ENCODE measurements at places on chromosomes 3 and 15.

DNA sequence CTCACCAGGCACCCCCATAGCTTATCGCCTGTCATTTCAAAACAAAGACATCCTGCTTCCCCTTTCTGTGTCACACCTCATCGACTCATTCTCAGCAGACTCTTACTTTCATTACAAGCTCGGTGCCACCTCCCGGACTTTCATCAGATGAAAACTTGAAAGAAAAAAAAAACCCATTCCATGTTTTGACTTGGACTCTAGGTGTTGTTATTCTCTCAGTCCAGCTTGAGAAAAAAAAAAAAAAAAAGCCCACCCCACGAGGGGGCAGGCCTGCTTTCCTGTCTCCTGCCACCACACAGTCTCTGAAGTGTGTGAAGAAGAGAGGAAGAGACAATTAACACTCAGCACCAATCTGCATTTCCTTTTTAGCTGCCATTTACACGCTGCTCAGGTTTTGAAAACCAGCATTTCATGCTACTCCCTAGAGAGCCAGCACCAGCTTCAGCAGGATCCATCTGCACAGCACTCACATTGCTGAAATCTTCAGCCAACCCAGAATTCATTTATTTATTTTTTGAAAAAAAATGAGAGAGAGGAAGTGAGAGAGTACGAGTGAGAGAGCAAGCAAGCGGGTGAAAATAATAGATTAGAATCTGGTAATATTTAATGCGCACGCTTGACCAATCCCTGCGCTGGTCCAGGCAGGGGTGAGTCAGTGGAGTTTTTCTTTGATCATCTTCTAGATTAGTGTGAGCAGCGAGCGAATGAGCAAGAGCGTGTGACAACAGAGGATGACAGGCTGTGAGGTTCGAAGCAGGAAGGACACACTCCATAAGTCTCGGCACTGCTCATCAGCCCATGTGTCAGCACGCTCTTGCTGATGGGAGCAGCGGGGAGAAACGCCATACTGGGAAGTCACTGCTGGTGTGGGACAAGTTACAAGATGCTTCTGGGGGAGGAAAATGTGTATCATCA, 23.5 kb downstream of the ZNF80 start:
- no peak for DNase-seq

GRCh38 chr3:65558826-65559225, 479.9 kb downstream of the MAGI1 start:
- no peak for DNase-seq

DNA sequence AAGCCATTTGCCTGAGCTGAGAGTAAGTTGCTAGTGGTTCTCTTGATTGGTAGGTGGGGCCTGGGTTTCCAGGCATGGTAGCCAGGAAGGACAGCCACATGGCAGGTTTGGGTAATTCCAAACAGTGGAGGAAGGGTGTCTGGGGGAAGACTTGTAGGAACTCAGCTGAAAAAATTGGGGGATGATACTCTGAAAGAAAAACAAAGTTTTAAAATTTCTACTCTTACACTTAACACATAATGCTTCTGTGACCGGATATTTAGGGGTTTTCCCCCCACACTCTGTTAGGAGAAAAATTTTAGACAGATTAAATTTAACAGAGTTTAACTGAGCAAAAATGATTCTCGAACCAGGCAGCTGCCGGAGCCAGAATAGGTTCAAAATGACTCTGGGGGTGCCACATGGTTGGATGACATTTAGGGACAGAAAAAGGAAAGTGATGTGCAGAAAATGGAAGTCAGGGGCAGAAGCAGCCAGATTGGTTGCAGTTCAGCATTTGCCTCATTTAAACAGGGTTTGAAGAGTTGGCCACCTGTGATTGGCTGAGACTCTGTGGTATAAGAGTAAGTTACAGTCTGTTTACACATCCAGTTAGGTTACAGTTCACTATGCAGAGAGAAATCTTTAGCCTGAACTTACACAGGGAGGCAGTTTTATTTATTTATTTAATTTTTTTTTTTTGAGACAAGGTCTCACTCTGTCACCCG, 8.1 kb downstream of the B2M start:
- no peak for DNase-seq

DNA sequence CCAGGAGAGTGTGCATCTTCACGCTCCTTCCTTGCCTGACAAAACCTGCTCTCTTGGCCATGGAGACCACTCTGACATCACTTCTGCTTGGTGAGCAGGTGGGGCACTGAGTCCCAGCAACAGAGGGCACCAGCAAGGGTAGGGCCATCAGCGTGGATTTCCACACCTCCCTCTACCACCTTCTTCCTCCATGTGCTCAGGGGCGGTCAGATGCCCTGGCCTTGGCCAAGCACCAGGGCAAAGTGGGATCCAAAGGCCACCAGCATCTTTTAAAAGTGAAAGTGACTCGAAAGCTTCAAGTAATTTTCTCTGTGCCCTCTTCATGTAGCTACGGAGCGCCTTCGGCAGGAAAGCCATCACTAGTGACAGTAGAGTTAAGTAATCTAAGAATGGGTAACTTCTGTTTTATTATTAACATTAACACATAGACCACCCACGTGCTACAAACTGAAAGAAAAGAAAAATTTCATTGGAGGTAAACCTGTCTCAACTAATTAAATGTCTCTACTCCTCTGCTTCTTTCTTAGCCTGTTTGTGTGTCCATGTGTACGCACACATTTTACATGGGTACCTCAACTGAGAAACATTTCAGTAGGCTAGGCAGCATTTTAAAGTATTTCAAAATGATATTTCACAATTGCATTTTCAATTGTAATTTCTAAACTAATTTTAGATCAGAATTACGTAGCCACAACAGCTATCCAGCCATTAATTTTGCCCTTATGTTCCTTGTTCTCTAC, 57.9 kb downstream of the CHSY1 start:
- DNase-seq = no peak

GRCh38 chr3:11601446-11602238, 42.1 kb downstream of the VGLL4 start:
- no peak for DNase-seq

DNA sequence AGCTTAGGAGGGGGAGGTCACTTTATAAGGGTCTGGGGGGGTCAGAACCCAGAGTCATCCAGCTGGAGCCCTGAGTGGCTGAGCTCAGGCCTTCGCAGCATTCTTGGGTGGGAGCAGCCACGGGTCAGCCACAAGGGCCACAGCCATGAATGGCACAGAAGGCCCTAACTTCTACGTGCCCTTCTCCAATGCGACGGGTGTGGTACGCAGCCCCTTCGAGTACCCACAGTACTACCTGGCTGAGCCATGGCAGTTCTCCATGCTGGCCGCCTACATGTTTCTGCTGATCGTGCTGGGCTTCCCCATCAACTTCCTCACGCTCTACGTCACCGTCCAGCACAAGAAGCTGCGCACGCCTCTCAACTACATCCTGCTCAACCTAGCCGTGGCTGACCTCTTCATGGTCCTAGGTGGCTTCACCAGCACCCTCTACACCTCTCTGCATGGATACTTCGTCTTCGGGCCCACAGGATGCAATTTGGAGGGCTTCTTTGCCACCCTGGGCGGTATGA, at the start of gene RHO:
Gene RHO, plus strand, starts transcription at position 51 of the 512 bp plus-strand sequence. Its CDS starts 95 bp downstream, at position 146.
- DNase-seq = no peak

GRCh38 chr3:70737666-70738290, 425.3 kb upstream of the MDFIC2 start:
- no peak for DNase-seq

GRCh38 chr3:30141927-30142326, 464.5 kb upstream of the TGFBR2 start:
- no peak for DNase-seq

DNA sequence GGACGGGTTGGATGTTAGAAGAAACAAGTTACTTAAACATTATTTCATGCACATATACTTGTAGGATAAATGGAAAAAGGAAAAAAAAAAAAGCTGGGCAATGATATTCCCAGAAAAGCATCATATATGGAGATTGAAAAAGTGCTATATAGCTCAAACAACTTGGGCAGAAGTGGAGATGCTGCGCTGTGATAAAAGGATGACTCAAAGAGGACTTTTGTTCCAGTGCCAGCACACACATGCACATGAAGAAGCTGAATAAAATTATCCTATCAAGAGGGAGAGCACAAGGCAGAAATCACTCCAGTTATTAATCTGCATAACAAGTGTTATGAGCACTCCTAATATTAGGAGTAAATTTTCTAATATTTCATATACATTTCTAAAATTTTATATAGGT, 30.9 kb downstream of the FRMD4B start:
- DNase-seq = no peak

- DNase-seq = peak; percentile 92
Measured at GRCh38 chr15:67175643-67176071, 78.8 kb downstream of the AAGAB start.

GRCh38 chr15:71060983-71061382, 54.3 kb upstream of the THSD4 start:
- DNase-seq = no peak

Data from lower leg skin (tissue), 4 donors.